ENCODE measurements at places on chromosomes 1 and 21.

DNA sequence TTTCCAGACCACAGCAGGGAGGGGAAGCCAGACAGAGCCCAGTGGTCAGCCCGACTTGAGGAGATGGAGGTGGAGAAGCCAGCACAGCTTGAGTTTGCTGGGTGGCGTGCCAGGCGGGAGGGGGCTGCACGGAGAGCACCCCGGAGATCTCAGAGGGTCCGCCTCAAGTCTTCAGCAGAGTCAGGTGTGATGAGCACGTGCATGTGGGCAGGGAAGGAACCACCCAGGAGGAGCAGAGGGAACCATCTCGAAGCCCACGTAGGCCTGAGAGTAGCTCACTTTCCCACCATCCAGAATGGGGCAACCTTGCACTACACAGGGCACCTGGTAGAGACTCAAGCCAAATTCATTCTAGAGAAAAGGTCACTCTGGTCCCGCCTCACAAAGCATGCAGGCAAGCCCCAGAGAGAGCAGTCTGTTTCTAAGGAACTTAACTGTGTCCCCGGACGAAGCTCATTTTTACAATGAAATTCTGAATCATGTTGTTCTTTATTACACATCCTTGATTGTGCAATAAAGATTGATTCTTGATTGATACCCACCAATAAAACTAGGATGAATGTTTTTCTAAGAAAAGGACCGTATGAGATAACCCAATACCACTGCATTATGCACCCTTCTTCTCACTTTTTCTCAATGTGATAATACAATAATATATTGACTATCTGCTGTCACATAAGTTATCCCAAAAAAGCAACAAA lies 64.2 kb downstream of the FHAD1 start:
- no peak for DNase-seq

DNA sequence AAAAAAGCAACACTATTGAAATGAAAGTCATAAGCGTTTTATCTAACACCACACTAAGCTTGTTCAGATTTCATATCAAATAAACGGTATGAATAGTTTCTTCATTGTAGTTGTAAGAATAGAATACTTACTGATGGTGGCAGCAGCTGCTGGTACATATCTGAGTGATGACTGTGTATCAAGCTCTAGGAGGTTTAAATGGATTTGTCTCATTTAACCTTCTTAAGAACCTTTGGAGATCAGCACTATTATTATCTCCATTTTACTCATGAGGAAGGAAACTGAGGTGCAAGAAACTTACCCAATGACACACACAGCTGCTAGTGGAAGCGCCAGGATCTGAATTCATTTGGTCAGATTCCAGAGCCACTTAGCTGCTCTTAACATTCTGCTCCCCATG lies 104.0 kb downstream of the EIF4G3 start:
- no peak for DNase-seq

DNA sequence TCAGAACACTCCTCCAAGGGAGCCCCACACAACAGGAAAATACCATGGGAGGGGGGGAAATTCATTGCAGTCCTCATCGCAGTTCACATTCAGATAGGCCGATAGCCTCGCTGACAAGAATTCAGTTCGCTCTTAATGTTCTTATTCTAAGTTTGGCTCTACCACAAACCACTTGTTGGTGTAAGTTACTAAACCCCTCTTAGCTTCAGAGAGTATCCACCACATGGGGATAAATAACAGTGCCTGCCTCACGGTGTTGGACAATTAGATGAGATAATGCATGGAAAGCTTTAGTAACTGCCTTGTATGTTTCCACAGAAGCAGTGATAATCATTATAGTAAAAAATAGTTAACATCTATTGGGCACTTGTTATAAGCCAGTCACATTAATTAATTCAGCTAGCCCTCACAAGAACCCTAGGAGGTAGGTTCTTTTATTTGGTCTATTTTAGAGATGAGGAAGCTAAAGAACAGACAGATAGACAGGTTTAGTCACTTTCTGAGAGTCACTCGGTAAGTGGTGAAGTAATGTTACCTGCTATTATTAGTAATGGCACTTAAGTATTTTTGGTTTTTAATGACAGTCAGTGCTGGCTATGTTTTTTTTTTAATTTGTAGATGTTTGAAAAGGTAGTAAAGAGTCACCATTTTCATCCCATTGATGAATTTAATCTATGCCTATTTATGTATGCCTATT lies 10.1 kb downstream of the VAV3 start:
- no peak for DNase-seq

DNA sequence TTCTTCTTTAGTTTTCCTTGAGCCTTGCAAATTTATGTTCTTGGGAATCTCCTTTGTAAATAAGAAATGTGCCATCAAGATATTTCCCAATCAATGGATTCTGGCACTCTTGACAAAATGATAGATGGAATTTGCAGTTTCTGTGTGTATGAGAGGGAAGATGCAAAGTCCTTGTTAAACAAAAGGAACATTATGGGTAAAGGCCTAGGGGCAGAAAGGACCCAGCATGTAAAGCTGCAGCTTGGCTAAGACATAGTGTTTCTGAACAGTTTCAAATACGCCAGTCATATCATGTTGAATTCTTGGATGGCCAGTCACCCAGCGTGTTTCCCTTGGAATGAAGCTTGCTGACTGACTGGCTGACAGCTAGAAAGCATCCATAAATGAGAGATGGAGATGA lies 210.8 kb downstream of the NFIA start:
- DNase-seq = no peak

Data from NCI-H345 (cell line).